ENCODE measurements at places on chromosomes 4 and X. TPM values are rescaled to one million over a fixed set of nuclear protein-coding genes. Genes with fewer than 3 reads are reported as not detected.

GRCh38 chr4:183670251-183670650 is 11.2 kb downstream of the TRAPPC11 start:
- no peak for DNase-seq

GRCh38 chr4:866761-867390 is 40.9 kb upstream of the CPLX1 start:
- no peak for DNase-seq

GRCh38 chrX:146881521-146881920 is 67.0 kb upstream of the CXorf51A start:
- no peak for DNase-seq

- no peak for DNase-seq
These were observed 183.6 kb downstream of the QDPR start for GRCh38 chr4:17328141-17328815.

- DNase-seq = no peak
These were observed 184.1 kb upstream of the NDP start for GRCh38 chrX:44157283-44157682.

DNA sequence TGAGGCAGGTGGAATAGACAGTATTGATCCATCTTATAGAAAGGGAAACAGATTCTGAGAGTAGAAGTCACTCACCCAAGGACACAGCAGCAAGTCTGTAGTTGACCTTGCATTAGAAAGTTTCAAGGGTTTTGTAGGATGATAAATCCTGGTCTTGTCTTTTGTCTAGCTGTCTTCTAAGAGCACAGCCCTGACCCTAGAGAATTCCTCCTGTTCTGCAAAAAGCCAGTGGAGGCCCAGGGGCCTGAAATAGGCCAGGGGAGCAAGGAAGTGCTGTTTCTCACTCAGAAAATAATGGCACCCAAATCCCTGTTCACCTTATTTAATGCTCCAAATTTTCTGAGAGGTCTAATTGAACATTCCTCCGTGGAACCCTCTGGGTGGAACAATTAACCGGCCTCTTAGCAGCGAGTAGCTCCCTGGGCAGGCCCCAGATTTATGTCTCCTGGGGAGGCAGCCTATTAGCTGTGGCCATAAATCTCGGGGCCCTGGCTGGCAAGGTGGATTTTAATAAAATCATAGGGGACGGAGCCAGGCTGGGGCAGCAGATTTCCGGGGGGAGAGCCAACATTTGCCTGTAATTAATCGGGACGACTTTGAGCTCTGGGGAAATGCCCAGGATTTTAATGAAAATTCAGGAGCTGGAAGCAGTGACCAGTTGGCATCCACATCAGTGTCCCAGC is 49.2 kb upstream of the MSX1 start:
- no peak for DNase-seq

DNA sequence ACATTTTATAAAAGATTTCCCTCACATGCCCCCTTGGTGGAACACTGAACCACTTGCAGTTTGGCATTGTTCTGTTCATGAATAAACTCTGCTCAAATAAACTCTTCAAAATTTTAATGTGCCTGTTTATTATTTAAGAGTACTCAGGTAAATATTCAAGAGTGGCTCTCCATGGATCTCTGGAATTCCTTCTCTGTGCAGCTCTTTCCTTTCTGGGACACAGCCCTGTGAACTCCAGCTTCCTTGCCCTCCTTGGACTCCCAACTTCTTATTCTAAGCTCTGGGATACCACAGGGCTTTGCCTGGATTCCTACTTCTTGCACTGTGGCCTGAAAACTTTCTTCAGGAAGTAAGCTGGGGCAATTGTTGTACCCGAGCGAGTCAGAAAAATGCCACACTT is 8.3 kb downstream of the BEX3 start:
- DNase-seq = no peak

GRCh38 chr4:83785891-83786290 is 250.0 kb downstream of the GPAT3 start:
- no peak for DNase-seq

DNA sequence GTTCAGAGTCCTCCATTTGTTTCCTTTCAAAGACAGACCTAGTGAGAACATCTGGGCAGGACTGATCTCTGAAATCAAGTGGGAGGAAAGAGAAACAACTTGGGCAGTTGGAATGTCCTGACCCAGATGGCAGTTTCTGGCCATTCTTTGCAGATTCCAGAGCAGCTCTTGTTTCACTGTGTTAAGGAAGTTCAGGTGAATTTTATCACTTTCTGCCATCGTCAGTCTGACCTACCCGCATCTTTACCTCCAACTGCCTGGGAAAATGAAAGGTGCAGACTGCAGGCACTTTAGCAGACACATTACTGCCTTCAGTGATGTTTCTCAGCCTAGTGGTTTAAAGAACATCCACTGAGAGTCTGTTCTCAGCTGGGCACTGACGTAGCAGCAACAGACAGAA is 216.2 kb downstream of the CEP135 start:
- no peak for DNase-seq

DNA sequence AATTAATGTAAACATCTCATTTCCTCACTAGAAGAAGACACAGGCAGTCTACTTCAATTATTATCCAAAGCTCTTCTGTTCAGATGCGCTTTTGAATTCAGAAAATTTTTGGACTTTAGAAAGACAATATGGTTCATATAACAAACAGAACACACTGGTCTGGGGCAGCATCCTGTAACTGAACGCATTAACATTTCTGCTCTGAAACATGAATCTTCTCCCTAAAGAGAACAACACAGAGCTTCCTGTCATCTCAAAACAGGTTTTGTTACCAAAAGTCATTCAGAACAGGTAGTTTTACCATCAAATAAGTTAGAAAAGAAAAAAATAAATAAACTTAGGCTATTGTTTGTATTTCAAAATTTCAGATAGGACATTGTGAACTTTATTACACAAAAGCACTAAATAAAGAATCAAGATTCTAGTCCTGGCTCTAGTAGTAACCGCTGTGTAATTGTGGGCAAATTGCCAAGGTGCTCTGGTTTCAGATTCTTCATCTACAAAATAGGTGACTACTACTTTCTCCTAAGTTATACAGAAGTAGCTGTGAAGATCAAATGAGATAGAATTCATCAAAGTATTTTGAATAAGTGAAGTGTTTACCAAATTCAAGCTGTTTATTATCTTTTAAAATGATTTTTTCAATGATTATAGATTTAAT is 252.3 kb upstream of the RASGEF1B start:
- no peak for DNase-seq

- DNase-seq = no peak
These were observed 102.3 kb downstream of the FAM193A start for GRCh38 chr4:2638730-2639129.

HS3ST1 gene
- total RNA-seq = 4.2 TPM

SLC10A3 gene
- 30.4 TPM for total RNA-seq

PNMA5 gene
- total RNA-seq = not detected

WDR45 gene
- 73.4 TPM for total RNA-seq

TMEM271 gene
- not detected for total RNA-seq

Data from mesenteric fat pad (tissue), 1 donor.